Mucosa of descending colon (tissue), 3 donors: ENCODE measurements at places on chromosomes 12 and 14. TPM values are rescaled to one million over a fixed set of nuclear protein-coding genes. Genes with fewer than 3 reads are reported as not detected.

Gene KRT73
- not detected for total RNA-seq

DNA sequence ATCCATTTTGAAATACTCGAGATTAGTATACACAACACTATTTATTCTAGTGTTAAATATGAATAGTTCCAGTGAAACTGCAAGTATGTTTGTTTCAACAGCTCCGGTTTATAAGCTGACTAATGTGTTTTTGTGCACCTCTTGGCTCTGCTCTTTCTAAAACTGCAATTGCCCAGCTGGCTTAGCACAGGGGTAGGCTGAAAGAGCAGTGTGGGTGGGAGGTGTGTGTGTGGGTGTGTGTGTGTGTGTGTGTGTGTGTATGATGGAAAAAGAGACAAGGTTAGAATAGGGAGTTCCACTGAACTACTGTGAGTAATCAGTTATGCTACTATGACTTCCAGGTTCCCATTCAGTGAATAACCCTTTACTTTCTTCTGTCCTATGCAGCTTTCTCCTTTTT, 37.8 kb upstream of the DDHD1 start:
- DNase-seq: no peak

DNA sequence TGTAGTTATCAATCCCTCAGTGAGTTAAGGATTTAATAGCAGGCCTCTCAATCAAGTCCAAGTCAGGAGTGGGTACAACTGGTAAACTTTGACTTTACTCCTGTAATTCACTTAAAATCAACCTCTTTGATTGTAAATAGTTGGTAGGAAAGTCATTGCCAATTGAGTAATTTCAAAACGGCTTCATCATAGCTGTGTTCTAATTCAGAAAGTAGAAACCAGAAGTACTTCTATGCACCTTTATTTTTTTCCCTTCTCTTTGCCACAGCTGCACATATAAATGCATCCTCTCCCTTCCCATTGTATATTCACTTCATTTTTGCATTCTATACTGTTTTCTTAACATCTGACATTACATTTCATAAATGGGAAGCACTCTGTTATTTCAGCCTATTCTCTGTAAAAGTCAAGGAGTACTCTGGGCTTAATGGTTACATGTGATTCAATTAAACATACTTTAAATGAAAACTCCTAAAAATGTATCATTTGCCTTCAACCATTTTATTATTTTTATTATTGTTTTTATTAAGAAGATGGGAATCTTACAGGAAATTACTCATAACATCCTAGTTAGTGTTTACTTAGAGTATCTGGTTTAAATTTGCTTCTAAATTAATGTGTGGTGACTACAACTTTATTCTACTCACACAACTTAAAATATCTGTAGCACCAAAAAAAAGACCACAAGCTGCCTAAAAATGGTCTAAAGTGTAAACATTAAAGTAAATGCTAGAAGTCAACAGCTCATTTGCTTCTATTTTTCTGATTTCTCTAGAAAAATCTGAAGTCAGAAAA, 171.2 kb downstream of the CEP128 start:
- DNase-seq: no peak

DNA sequence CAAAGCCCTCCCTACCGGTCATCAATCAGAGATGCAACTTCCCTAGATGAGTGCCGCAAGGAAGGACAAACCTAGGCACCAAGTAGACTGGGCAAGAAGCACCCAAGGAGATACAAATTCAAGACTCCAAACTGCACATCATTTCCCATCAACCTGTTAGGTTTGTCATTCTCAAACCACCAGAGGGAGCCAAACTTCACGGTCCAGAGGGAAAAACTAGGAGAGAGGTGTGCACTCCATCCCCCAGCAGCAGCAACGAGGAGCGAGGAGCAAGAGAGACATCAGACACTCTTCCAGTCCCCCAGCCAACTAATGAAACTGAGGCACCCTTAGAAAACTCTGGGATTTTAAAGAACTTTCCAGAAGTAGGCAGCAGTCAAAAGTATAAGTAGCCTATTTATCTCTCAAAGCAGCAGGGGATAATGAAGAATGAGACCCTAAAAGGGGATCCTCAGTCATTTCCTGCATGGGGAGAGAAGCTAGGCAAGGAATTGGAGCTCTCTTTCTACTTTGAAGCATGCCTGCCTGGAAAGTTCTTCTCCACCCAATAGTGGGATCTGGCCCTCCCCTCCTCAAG, 37.0 kb upstream of the NT5DC3 start:
- no peak for DNase-seq

Gene CCDC177
- not detected for total RNA-seq

Gene GATC
- total RNA-seq: 29.5 TPM

- DNase-seq: no peak
Measured at GRCh38 chr12:95621725-95622124, 70.4 kb upstream of the USP44 start.

- DNase-seq: no peak
Measured at GRCh38 chr12:95859344-95859816, 628 bp downstream of the SNRPF start.

Gene KIF21A
- total RNA-seq: 27.4 TPM

DNA sequence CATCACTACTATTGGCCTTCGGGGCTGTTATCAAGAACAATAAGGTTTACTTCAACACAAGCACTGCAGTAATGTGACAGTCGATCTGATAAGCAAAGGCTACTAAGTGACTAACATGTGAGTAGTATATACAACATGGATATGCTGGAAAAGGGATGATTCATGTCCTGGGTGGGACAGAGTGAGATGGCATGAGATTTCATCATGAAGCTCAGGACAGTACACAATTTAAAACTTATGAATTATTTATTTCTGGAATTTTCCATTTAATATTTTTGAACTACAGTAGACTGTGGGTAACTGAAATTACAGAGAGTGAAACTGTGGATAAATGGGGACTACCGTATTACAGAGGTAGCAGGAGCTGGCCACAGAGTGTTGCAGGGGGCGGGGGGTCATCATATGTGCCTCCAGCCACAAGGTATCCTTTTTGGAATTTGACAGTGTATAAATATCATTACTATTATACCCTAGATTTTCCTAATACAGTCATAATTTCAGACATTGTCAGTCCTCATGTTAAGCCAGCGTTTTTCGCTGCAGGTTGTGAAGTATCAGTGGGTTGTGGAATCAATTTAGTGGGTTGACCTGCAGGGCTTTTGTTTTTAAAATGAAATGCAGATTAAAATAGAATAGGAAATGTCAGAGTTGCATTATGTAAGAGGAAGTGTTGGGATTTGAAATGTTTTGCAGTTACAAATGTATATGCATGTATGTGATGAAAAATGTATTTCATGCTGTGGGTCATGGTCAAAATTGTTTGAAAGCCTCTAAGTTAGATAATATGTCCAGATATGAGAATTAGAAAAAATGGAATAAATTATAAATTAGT, 148.0 kb upstream of the NUDT4 start:
- no peak for DNase-seq

DNA sequence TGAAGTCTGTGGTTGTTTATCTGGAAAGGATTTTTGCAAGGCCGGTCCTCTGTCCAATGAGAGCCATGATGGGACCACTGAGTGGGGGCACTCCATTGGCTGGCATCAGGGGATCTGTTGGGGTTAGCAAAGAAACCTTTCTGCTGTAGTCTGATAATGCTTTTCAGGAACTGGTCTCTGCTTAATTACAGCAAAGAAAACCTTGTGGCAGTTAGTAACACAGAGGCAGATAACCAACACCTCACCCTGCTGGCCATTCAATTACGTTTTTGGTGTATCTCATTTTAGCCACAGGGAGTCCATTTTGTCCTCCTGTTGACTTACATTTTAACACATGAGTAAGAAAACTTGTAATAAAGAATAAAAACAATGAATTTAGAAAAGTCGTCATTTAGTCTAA, 629.3 kb upstream of the MDGA2 start:
- DNase-seq: no peak

GRCh38 chr12:52212701-52213563, 20.1 kb upstream of the KRT7 start:
- no peak for DNase-seq

Gene PLBD1
- total RNA-seq: 63.7 TPM

DNA sequence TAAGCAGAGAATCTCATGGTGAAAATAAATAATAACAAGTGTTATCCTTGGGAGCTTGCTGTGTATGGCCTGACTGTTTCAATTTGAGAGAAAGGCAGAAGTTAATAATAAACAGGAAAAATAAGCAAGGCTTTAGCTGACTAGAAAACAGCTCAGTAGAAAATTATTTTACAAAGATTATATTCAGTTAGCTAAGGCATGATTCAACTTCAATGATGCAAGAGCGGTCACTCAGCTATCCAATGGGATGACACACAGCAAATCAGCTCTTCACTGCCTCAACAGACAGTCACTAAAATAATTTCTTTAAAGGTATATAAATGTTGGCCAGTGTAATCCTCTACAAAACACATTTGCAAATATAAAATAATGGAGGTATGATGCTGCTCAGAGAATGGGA, 18.6 kb downstream of the GSTZ1 start:
- DNase-seq: no peak
